ENCODE measurements at places on chromosomes 16 and 17. TPM values are rescaled to one million over a fixed set of nuclear protein-coding genes. Genes with fewer than 3 reads are reported as not detected.

The GNGT2 gene
- 9.3 TPM for total RNA-seq

The MT1H gene
- not detected for total RNA-seq

The NPIPB6 gene
- total RNA-seq: 5.8 TPM

The LDHD gene
- total RNA-seq: not detected

The SLC35G6 gene
- total RNA-seq: 0.30 TPM

The WFIKKN2 gene
- total RNA-seq: not detected

The OTOP2 gene
- total RNA-seq: not detected

The ZNF652 gene
- total RNA-seq: 86.2 TPM

The CDH8 gene
- total RNA-seq: not detected

The GNAO1 gene
- total RNA-seq: 5.1 TPM

The TAF1C gene
- 110 TPM for total RNA-seq

The PRAC1 gene
- total RNA-seq: not detected

The SALL1 gene
- not detected for total RNA-seq

The MAPK8IP3 gene
- total RNA-seq: 348 TPM

The CA10 gene
- total RNA-seq: not detected

The MT2A gene
- 14.4 TPM for total RNA-seq

The DHRS7C gene
- total RNA-seq: not detected

The TBX4 gene
- total RNA-seq: not detected

The TMIGD1 gene
- not detected for total RNA-seq

The WRAP53 gene
- total RNA-seq: 17.2 TPM

The HOXB5 gene
- not detected for total RNA-seq

The TRIM47 gene
- 5.3 TPM for total RNA-seq

The INCA1 gene
- total RNA-seq: 0.30 TPM

The KCNH6 gene
- total RNA-seq: not detected

The HELZ gene
- total RNA-seq: 97.8 TPM

The COL1A1 gene
- total RNA-seq: 11.6 TPM

The TAC4 gene
- total RNA-seq: not detected

The CDRT15 gene
- not detected for total RNA-seq

The CBFA2T3 gene
- 58.5 TPM for total RNA-seq

The NPB gene
- 0.24 TPM for total RNA-seq

The SLC9A5 gene
- total RNA-seq: 1.7 TPM

The AGRP gene
- not detected for total RNA-seq

The ANKS3 gene
- total RNA-seq: 31.9 TPM

The RHBDL1 gene
- total RNA-seq: 1.0 TPM

The PTX4 gene
- 0.22 TPM for total RNA-seq

The ADAM11 gene
- total RNA-seq: 0.39 TPM
